CD8-positive, alpha-beta memory T cell (primary cell): ENCODE measurements at places on chromosomes 5 and 9. TPM values are rescaled to one million over a fixed set of nuclear protein-coding genes. Genes with fewer than 3 reads are reported as not detected.

Gene PCDHB5
- not detected for total RNA-seq

Gene ADAMTS13
- total RNA-seq = 1.1 TPM

Gene PCDHB4
- total RNA-seq = not detected

Gene BHMT2
- not detected for total RNA-seq

Gene ST8SIA4
- total RNA-seq = 53.5 TPM

GRCh38 chr5:127313379-127313778 lies 22.8 kb downstream of the MEGF10 start:
- no peak overlapping the region for H3K4me3 ChIP-seq
- no peak for DNase-seq
- no peaks in the 10 kb centered on the region for H3K4me1 ChIP-seq
- H3K27ac ChIP-seq = no peak overlapping the region
- H3K27me3 ChIP-seq = no peaks in the 10 kb centered on the region

GRCh38 chr9:100394816-100395215 lies 32.1 kb upstream of the MSANTD3 start:
- H3K27me3 ChIP-seq = no peaks in the 10 kb centered on the region
- no peak overlapping the region for H3K27ac ChIP-seq

DNA sequence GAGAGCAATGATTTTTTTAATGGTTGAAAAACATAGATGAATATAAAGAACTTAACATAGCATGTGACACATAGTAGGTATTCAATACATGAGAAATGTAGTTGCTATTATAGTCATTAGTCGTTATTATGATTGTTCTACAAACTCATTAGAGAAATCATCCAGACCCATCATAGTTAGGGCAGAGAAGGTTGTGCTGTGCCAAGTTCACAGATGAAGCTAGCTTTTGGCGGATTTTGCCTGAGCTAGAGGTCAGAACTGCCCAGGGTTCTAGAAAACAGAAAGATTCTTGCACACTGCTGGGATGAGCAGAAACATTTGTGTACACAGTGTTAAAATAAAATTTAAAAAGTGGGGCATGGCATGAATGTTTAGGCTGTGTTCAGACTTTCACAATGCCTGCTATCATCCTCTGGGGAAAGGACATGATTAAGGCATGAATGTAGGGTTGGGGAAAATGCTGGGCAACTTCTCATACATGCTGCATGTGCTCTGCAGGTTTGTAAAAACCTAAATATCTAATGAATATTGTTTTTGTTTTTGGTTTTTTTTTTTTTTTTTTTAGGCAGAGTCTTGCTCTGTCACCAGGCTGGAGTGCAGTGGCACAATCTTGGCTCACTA lies 33.3 kb upstream of the RAD23B start:
- no peak overlapping the region for H3K27ac ChIP-seq
- no peak for DNase-seq
- H3K36me3 ChIP-seq = no peaks in the 10 kb centered on the region
- H3K27me3 ChIP-seq = no peaks in the 10 kb centered on the region
- peaks cover 6% of the 10 kb centered on the region for H3K4me1 ChIP-seq
